ENCODE measurements at places on chromosomes 7 and 10.

DNA sequence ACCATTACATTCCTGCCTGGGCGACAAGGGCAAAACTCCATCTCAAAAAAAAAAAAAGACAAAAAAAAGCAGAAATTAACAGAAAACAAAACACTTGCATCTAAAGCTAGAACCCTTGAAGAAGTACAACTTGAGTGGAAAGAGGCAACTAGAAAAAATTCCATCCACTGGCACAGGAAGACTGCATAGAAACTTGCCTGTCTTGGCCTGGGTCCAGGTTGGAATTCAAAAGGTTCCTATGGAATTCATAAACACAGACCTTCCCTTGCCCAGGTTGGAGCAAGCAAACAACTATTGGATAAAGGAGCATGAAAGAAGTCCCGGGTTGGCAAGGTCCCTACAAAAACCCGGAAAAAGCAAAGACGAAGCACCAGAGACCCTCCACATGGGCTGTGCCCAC, 69.8 kb downstream of the CCDC71L start:
- no peak for DNase-seq

GRCh38 chr7:44977304-44977958, 1.4 kb downstream of the MYO1G start:
- no peak for DNase-seq

GRCh38 chr7:70322856-70323255, 724.6 kb downstream of the AUTS2 start:
- DNase-seq, result no peak

DNA sequence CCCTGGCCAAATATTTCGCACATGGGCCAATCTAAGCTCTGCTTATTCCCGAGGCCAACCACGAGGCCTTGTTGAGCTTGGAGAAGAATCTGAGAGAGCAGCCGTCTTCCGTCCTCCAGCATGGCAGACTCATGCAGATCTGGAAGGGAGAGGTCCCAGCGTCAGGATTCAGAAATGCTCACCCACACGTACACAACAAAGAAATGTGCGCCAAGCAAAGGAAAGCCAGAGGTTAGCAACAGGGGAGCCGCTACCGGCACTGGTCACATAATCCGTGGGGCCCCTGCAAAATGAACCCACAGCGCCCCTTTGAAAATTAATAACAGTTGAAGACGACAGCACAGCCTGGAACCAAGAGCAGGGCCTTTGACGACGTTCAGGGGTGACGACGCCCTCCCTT, 25.4 kb upstream of the PRKAG2 start:
- no peak for DNase-seq

DNA sequence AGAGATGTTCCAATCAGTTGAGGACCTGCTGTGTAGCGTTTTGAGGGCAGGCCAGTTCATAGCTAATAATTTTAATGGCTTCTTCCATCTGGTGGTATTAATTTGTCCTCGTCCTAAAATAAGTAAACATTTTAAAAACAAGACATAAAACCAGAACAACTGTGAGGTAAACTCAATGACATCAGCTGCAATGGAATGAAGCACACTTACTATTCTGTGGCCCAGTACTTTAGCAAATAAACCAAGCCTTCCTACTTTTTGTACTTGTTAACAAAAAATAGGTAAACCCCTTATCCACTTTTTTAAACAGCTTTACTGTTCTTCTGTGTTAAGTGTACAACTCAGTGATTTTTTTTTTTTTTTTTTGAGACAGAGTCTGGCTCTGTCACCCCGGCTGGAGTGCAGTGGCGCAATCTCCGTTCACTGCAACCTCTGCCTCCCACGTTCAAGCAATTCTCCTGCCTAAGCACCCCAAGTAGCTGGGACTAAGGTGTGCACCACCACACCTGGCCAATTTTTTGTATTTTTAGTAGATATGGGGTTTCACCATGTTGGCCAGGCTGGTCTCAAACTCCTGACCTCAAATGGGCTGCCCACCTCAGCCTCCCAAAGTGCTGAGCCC, 28.9 kb upstream of the FZD1 start:
- DNase-seq, result no peak

GRCh38 chr10:90912854-90913479, 7.9 kb downstream of the ANKRD1 start:
- no peak for DNase-seq

DNA sequence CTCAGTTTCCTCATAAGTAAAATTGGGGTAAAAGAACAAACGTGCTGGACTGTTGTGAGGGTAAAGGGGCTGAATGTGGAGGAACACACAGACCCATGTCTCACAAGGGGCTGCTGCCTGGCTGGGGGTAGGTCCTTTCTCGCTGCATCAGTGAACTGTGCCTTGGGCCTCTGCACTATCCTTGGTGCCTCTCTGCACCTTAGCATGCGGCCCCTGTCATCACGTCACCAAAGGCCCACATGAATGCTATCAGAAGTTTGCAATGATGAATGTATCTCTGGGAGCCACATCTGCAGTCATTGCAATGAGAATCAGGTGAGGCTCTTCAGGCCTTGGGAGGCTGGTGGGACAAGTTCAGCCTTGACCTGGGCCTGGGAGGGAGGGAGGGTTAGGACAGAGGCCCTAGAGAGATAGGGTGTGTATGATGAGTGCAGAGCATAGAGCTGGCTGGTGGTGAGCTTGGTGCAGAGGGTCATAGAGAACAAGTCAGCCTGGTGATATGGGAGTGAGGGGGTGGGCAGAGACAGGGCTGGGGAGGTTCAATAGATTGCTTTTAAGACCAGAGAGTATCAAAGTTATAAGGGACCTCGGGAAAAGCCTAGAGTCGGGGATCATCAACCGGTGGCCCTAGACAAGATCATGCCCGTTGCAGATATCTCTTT, 308.4 kb downstream of the RPS24 start:
- no peak for DNase-seq

Measured in NCI-H2081 treated with DMSO at 0.1 percent for 48 hours (cell line).